ENCODE measurements at places on chromosomes 4 and X. TPM values are rescaled to one million over a fixed set of nuclear protein-coding genes. Genes with fewer than 3 reads are reported as not detected.
A peak's percentile ranks its signal among the peaks of the same experiment; 100 is the strongest.

- no peak for DNase-seq
These were observed 119.6 kb downstream of the FAAH2 start for GRCh38 chrX:57406149-57406548.

- DNase-seq: no peak
These were observed 35.5 kb downstream of the F8 start for GRCh38 chrX:154986826-154987575.

GRCh38 chr4:76677571-76678326 is 220.2 kb downstream of the SOWAHB start:
- DNase-seq: no peak

GRCh38 chrX:150759568-150760416 is 66.6 kb downstream of the MTMR1 start:
- DNase-seq: peak; percentile 28

DNA sequence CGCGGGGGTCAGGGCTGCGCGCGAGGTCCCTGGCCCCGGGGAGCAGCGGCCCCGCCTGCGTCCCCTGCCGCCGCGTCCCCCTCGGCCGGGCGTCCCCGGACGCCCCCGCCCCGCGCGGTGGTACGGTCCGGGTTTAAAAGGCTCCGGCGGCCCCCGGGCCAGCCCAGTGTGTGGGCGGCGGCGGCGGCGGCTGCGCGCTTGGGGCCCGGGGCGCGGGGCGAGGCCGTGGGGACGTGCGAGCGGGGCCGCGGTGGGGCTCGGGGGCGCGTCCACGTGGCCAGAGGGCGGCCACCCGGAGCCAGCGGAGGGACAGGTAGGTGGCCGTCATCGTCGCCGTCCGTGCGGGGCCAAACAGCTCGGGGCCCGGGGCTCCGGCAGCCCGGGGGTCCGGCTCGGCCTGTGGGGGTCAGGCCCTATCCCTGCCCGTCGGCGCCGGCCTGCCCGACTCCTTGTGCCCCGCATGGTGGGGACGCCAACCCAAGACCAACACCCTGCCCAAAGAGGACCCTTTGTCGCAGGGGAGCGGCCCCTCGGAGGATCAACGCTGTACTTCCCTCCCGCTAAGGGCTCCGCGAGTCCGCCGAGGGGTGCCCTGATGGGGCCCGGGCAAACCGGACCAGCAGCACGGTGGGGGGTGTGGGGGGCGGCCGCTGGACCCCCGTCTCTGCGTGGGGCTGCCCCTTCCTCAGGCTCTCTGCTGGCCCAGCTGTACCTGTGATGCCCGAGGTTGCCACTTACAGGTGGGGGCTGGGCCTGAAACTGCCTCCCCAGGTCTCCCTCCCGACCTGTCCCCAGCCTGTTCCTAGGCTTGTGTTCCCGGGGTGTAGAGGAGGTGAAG is at the start of gene PLXNA3:
PLXNA3 (plus strand) TSS at position 166 of the 838 bp plus-strand sequence. CDS start 1,903 bp downstream, outside the sequence.
- no peak for DNase-seq

DNA sequence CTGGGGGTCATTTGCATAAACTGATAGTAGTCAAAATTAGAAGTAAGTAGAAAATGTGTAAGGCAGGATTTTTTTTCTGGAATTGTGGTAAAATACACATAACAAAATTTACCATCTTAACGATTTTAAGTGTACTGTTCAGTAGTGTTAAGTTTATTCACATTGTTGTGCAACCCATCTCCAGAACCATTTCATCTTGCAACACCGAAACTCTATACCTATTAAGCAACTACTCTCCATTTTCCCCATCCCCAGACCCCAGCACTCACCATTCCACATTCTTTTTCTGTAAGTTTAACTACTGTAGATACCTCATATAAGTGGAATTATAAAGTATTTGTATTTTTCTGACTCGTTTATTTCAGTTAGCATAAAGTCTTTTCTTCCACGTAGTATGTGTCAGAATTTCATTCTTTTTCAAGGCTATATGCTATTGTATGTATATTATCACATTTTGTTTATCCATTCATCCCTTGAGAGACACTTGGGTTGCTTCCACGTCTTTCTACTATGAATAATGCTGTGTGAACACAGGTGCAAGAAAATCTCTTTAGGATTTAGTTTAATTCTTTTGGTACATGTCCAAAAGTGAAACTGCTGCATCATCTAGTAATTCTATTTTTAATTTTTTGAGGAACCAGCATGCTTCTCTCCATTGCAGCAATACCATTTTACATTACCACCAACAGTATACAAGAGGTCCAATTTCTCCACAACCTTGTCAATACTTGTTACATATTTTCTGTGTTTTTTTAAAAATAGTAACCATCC is 39.1 kb upstream of the NSUN7 start:
- DNase-seq: no peak

DNA sequence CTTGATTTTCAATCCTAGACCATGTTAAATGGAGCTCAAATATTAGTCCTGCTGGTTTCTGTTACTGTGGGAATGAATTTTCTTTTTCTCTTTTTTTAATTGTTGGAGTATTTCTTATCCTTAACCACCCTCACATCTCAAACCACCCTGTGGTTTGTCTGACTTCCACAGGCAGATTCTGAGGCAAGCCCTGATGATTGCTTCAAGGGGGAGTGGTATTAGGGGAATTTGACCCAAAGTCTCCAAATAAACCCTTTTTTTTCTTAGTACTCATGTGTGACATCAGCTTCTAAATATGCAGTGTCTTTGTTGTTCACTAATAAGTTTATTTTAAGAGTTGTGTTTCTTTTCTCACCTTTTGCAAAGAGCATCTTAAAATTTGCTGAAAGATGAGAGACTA is 810.3 kb downstream of the IL1RAPL1 start:
- DNase-seq: no peak

DNA sequence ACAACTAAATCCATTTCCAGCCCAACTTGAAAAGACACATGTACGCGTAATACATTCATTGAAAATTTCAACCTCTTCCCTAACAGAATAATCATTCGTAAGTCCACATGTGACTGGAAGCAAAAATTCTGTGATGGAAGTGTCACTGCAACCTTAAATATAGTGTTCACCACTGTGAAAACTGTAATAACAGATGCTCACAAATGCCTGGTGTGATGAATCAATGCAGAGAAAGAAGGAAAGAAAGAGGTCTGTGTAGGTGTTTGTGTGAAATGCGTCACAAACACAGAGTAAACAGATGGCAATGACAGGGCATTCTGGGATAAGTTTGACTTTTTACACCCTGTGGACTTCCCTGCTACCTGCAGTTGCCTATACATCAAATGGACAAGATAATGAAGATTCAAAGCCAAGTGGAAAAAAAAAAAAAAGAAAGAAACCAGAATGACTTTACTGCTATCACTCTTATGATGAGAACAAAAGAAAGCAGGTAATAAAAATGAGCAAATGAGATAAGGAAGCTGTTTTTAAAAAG is 123.3 kb downstream of the EPHA5 start:
- DNase-seq: no peak

DNA sequence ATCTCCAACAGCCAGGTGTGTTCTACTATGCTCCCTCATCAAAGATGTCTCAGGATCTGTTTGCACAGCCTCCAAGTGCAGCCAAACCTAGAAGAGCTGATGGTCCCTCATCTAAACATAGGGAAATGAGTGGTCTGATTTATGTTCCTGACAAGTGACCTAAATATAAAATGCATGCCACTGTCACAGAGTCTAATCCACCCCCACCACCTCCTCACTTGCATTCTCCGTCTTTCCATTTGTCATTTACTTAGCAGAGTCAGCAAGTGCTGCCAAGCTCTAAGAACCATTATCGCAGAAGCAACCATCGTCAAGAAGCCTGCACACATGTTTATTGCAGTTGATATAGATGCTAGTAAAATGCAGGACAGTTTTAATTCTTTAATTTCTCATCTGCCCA is 33.1 kb upstream of the VCX3A start:
- no peak for DNase-seq

Gene PFKFB1
- not detected for total RNA-seq

Gene SCML1
- 7.7 TPM for total RNA-seq

Gene KDR
- 52.9 TPM for total RNA-seq

Gene UGT8
- not detected for total RNA-seq

Gene SH3BGRL
- 62.0 TPM for total RNA-seq

Gene NAP1L2
- total RNA-seq: 8.1 TPM

Gene FAAH2
- 1.5 TPM for total RNA-seq

Gene NRK
- 0.39 TPM for total RNA-seq

Measured in right atrium auricular region (tissue), 2 donors.